SJSA1 (cell line): ENCODE measurements at places on chromosomes 3 and 15. TPM values are rescaled to one million over a fixed set of nuclear protein-coding genes. Genes with fewer than 3 reads are reported as not detected.

DNA sequence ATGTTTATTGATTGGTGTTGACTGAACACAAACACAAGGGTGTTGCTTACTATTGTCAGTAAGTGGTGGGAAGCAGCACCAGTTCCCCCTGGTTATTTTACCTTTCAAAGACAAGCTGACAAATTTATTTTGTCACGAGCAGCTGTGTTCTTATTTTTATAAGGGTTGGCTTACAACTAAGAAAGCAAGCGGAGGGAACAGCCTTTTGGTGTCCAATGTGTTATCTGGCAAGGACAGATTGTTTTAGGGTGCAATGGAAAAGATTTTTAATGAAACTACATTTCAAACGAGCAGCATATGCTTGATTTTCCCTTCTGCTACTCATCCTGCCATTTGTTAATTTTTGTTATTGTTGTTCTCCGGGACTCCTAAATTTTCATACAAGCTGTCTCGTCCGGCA is 920.6 kb upstream of the CFAP20DC start:
- DNase-seq, result no peak

GRCh38 chr3:134038071-134038491 is 8.4 kb upstream of the SLCO2A1 start:
- DNase-seq, result no peak

DNA sequence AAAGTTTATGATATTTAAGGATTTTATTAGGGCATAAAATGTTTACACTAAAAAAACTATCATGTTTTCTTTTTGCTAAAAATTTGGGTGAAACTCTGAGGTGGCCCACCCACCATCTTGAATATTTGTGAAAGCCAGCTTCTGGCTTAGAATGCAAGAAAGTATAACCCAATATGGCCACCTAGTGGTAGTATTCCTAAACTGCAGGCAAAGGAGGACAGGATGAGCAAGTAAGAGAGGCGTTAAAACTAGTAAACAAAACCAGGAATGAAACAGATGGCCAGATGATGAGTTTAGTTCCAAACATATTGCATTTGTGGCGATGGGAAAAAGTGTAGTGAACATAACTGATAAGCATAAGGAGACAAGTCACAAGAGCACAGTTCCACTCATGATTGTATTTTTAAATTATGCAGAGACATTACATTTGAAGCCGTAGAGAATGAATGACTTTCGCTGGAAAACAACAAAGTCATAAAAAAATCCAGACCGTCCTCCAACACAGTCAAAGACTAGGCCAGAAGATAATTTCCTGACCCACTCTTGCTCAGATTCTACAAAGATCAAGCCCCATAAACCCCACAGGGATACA is 103.3 kb upstream of the PRTG start:
- peak; percentile 74 for DNase-seq

DNA sequence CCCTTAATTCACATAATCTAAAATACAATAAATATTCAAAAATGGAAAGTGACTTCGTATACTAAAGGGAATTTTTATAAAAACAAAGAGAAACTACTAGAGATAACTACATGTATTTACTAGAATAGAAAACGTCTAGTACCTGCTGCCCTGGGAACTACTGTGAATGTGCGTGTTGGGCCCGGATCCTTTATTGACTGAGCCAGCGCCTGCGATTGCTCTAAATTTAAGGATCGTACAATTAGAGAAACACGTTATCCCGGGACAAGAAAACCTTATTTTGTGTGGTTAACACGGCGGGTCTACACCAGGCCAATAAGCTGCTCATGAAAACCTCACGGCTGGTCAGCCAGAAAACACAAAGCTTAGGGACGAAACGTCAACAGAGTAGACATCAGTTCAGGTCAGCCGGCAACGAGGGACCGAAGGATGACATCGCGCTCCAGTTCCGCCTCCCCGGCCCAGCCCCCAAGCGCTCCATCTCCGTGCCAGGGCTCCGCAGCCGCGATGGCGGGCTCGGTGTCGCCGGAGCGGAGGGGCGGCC is 555 bp downstream of the TM2D3 start:
- no peak for DNase-seq

- DNase-seq, result peak; percentile 10
Measured at GRCh38 chr3:11699083-11699427, 55.3 kb upstream of the VGLL4 start.

- DNase-seq, result no peak
Measured at GRCh38 chr15:53457479-53457878, 302.0 kb downstream of the WDR72 start.

- no peak for DNase-seq
Measured at GRCh38 chr3:70000028-70000410, 486 bp downstream of the SAMMSON start.

GRCh38 chr3:12437861-12438260 is 46.4 kb upstream of the TSEN2 start:
- DNase-seq, result no peak

DNA sequence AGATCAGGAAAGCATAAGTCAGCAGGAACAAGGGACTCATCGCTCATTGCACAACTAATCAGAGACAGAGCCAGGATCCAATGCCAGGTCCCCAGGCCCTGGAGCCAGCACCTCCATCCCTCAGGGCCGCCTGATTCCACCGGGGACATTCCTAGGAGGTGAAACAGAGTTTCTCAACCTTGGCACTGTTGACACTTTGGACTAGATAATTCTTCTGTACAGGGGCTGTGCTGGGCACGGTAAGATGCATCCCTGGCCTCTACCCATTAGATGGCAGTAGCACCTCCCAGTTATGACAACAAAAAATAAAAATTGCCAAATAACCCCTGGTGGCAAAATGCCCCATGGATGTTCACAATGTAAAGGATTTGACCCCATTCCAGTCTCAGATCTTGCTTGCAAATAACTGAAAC is 127.7 kb downstream of the MTHFS start:
- DNase-seq, result no peak

DNA sequence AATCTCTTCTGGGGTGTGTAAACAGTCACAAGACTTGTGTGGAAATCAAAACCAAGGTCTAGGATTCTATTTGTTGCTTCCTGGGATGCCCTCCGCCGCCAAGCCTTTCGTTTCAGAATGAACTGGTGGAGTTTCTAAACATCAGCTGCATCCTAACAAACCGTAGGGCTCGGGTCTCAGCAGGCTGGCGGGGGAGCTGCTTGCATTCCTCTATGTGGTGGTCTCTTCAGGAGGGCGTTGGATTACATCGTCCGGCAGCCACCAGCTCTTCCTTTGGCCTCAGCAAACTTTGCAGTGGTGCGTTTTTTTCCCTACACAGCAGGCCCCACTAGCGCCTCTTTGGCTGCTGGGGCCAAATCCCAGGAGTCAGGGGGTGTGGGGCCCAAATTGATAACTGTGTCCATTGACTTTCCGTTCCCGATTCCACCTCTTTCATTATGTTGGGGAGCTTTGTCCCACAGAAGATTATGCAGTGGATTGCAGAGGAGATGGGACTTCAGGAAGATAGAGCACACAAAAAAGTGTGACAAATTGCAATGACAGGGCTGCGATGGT is 390.0 kb upstream of the NR2F2 start:
- DNase-seq, result no peak

GRCh38 chr3:173591401-173591800 is 193.9 kb downstream of the NLGN1 start:
- no peak for DNase-seq

GRCh38 chr15:40108061-40108854 is 421 bp downstream of the BMF start:
- peak; percentile 63 for DNase-seq

DNA sequence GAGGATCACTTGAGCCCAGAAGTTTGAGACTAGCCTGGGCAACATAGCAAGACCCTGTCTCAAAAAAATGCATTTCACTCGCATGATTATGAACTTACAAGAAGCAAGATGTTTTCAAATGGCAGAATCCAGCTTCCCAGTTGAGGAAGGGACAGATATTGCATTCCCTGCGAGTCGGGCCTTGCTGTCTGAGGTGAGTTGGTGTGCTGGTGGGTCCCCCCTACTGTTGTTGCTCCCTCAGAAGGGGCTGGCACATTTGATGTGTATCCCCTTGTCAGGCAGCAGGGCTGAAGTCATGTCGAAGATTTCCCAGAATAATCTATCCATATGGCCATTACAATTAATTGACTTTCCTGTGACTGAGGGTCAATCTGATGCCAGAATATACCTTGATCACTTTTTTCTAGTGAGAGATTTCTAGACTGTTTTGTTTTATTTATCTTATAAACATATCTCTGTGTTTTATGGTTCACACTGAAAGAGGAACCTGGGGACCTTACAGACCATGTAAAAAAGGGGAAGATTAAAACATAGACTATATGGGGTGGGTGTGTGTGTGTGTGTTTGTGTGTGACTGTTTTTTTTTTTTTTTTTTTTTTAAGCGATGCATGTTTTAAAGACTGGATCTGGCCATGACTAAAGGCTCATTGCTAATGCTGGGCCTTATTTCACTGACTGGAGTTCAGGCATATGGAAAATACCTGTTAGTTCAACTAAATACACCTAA is 112.1 kb upstream of the MRPS22 start:
- DNase-seq, result no peak

- no peak for DNase-seq
Measured at GRCh38 chr15:72369964-72370363, 5.8 kb downstream of the HEXA start.

GRCh38 chr15:73851689-73852088 is 21.7 kb upstream of the TBC1D21 start:
- DNase-seq, result peak; percentile 16

- no peak for DNase-seq
Measured at GRCh38 chr3:154936196-154936595, 143.9 kb upstream of the MME start.

- DNase-seq, result no peak
Measured at GRCh38 chr3:186588632-186589031, 18.1 kb downstream of the DNAJB11 start.

GRCh38 chr3:62149962-62150361 is 223.4 kb downstream of the FEZF2 start:
- no peak for DNase-seq

GRCh38 chr3:47440131-47440530 is 35.6 kb downstream of the SCAP start:
- DNase-seq, result no peak

DNA sequence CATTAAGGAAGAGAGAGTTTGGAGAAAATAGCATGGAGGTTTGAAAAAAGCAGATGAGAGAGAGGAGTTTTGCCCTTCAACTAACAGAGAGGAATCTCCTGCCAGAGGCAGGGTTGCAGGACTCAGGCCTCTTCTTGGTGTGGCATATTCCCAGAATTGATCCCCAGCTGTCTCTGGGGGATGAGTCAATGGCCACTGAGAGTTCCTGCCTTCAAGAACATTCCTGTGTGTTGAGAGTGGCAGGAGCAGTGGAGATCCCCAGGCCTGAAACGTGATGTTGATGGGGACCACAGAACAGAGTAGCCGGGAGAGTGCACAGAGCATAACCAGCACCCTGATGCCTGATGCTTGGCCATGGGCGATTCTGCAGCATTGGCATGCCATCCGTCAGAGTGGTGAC is 348.4 kb upstream of the THBS1 start:
- peak; percentile 72 for DNase-seq

DNA sequence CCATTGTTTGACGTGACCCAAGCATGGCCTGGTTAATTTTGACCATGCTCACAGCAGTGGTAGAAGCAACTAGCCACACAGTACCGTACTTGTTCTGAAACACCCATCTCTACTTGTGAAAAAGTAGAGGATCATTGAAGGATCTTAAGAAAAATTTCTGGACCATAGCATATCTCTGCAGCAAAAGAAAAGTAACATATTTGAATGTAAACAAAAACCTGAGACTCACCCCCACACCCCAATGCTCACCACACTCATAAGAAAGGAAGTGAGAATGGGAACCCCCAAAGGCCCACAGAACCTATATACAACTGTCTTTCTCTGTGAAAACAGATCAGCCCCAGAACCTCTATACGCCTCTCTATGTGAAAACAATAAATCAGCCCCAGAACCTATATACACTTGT is 33.8 kb upstream of the TFRC start:
- DNase-seq, result no peak

Gene VPS33B
- 5.4 and 6.0 TPM in 2 replicates for total RNA-seq

Gene ZSCAN29
- total RNA-seq, result 26.8 and 47.3 TPM in 2 replicates

Gene CPN2
- not detected in 2 replicates for total RNA-seq

Gene ZNF80
- total RNA-seq, result not detected in 2 replicates

Gene TNNC1
- total RNA-seq, result 18.2 and 32.1 TPM in 2 replicates

Gene KLHL24
- total RNA-seq, result 5.9 and 14.9 TPM in 2 replicates
